MCF 10A (cell line): ENCODE measurements at places on chromosomes 5 and 9. TPM values are rescaled to one million over a fixed set of nuclear protein-coding genes. Genes with fewer than 3 reads are reported as not detected.

DNA sequence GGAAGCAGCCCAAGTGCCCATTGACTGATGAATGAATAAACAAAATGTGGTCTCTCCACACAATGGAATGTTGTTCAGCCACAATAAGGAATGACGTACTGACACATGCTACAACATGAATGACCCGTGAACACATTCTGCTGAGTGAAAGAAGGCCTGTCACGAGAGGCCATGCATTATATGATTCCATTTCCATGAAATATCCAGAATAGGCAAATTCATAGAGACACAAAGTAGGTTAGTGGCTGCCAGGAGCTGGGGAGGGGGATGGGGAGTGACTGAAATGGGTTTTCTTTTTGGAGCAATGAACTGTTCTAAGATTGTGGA is 41.4 kb downstream of the BICD2 start:
- peak overlapping the region; percentile 25 for H3K27ac ChIP-seq
- peaks cover 54% of the 10 kb centered on the region for H3K36me3 ChIP-seq
- DNase-seq, result peak; percentile 82
- no peaks in the 10 kb centered on the region for H3K27me3 ChIP-seq
- H3K4me1 ChIP-seq, result peaks cover 19% of the 10 kb centered on the region

GRCh38 chr5:116044073-116044472 is 11.8 kb downstream of the ARL14EPL start:
- H3K27ac ChIP-seq, result no peak overlapping the region
- no peaks in the 10 kb centered on the region for H3K4me1 ChIP-seq
- no peak for DNase-seq
- peaks cover 2% of the 10 kb centered on the region for H3K27me3 ChIP-seq

- peaks cover 6% of the 10 kb centered on the region for H3K4me1 ChIP-seq
- no peak for DNase-seq
- H3K36me3 ChIP-seq, result no peaks in the 10 kb centered on the region
- H3K4me3 ChIP-seq, result no peak overlapping the region
These were observed 32.8 kb downstream of the PDGFRB start for GRCh38 chr5:150122536-150123481.

DNA sequence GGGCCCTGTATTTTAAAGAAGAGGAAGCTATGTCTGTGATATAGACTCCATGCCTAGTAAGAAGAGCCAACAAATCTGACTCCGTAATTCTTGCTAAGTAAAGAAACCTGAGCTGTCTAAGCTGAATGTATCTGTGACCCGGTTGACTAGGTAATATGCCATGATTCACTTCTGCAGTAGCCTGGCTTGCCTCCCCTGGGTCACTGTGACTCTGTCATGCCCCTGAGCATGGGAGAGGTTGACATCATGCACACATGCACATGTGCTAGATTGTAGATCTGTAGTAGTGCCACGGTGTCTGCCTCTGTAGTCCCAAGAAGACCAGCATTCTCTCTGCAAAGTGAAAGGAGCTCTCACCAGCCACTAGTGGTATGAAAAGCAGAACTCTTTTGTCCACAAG is 9.1 kb downstream of the SLC22A5 start:
- no peak for DNase-seq
- H3K36me3 ChIP-seq, result peaks cover 66% of the 10 kb centered on the region
- H3K27me3 ChIP-seq, result no peaks in the 10 kb centered on the region
- no peak overlapping the region for H3K4me3 ChIP-seq
- peak overlapping the region; percentile 58 for H3K27ac ChIP-seq
- peaks cover 57% of the 10 kb centered on the region for H3K4me1 ChIP-seq

MACROH2A1 gene
- total RNA-seq, result 266 and 306 TPM in 2 replicates

MARCOL gene
- not detected in 2 replicates for total RNA-seq

DNA sequence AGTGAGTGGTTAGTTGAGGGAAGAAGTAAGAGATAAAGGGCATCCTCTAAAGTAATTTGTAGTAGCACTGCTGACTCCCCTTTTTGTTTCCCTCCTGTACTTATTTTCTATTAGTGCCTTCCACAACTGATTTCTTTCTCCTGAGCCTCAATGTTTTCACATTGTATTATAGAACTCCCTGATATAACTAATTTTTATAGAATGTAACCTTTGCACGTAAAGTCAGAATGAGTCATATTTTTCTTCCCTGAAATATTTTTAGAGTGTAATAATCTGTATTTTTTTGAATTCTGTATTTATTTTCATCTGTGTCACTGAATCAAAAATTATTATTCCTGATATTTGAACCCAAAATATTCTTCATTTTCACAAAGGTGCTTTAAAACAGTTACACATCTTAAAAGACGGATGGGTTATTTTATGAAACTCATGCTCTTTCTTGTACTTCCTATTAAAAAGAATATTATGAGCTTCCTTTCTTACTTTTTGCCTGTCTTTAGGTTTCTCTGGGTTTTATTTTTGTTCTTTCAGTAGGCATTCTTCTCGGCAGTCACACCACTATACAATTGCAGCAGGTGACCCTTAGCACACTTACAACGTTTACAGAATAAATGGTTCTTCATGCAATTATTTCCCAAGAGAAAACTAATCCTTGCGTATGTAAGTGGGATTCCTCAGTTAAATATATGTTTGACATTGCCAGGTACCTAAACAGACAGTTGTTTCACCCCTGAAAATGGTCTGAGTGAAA is 30.5 kb upstream of the DMRTA1 start:
- H3K4me1 ChIP-seq, result peaks cover 5% of the 10 kb centered on the region
- H3K36me3 ChIP-seq, result no peaks in the 10 kb centered on the region
- no peaks in the 10 kb centered on the region for H3K27me3 ChIP-seq
- no peak for DNase-seq

DNA sequence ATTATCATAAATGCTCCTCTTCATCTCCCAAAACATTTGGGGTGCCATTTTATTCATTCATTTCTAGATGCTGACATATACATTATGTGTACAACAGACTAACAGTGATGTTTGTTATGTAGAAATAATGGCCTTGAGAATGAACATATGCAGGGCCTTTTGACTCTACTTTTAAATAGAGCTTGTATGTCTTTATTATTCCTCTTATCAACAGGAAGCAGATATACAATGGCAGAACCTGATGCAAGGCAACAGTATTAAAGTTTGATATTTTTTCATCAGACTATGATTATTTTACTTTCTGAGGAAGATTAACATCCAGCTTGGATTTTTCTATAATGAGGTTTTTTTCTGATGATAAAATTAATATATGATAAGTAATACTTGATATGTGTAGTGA is 44.1 kb downstream of the SNX18 start:
- no peaks in the 10 kb centered on the region for H3K4me1 ChIP-seq
- no peak overlapping the region for H3K27ac ChIP-seq
- DNase-seq, result no peak
- no peaks in the 10 kb centered on the region for H3K36me3 ChIP-seq

- no peaks in the 10 kb centered on the region for H3K36me3 ChIP-seq
- DNase-seq, result no peak
- H3K4me1 ChIP-seq, result no peaks in the 10 kb centered on the region
- H3K27ac ChIP-seq, result no peak overlapping the region
- peaks cover 44% of the 10 kb centered on the region for H3K27me3 ChIP-seq
These were observed 110.6 kb downstream of the PLPPR1 start for GRCh38 chr9:101139082-101139481.

DNA sequence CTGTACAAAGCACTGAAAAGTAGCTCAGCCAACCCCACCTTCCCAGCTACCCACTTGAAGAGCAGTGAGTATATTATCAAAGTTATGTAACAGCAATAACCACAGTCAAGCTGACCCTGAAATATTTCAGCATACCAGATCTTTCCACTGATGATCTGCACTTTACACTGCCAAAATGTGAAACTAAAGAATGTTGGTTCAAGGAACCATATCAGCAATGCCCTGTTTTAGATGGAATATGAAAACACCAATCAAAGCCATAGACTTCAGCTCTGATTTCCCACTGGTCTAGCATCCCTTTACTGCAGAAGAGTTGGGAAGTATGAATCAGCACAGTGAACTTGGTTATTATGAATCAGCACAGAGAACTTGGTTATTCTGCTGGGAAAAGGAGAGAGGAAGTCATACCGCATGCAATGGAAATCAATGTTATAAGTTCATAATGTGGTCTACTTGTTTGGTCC is 20.0 kb downstream of the CEMIP2 start:
- H3K4me1 ChIP-seq, result peaks cover 5% of the 10 kb centered on the region
- H3K36me3 ChIP-seq, result peaks cover 37% of the 10 kb centered on the region
- no peak overlapping the region for H3K27ac ChIP-seq
- no peaks in the 10 kb centered on the region for H3K27me3 ChIP-seq

NOTCH1 gene
- 37.5 and 53.4 TPM in 2 replicates for total RNA-seq

DNA sequence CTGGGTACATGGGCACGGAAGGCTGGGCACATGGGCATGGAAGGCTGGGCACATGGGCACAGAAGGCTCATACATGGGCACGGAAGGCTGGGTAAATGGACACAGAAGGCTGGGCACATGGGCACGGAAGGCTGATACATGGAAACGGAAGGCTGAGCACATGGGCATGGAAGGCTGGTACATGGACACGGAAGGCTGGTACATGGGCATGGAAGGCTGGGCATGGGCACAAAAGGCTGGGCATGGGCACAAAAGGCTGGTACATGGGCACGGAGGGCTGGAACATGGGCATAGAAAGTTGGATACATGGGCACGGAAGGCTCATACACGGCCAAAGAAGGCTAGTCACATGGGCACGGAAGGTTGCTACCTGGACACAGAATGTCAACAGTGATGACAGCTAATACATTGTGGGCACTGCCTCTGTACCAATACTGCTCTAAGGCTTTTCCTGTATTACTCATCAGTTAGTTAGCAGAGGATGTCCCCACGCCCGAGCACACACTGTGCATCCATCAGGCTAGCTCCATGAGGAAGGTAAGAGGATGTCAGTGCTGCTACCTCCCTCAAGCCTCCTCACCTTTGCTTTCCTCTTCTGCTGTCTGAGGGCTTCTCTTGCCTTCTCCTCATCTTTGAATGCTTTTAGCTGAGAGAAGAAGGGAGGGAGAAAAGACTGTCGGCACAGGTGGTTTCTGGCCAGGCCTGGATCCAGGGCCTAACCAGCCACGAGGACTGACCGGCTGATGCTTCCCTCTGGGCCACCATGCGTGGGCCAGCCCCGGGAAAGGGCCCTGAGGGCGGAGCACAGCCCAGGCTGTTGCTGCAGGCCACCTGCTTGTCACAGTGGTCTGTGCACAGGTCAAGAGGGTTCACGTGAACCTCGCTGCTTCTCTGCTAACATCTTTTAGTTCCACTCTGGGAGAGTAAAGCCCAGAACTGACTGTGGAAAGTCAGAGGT is 14.3 kb downstream of the GPX3 start:
- no peaks in the 10 kb centered on the region for H3K27me3 ChIP-seq
- H3K36me3 ChIP-seq, result peaks cover 97% of the 10 kb centered on the region
- peak; percentile 79 for DNase-seq
- H3K4me1 ChIP-seq, result peaks cover 7% of the 10 kb centered on the region
- H3K4me3 ChIP-seq, result no peak overlapping the region

DNA sequence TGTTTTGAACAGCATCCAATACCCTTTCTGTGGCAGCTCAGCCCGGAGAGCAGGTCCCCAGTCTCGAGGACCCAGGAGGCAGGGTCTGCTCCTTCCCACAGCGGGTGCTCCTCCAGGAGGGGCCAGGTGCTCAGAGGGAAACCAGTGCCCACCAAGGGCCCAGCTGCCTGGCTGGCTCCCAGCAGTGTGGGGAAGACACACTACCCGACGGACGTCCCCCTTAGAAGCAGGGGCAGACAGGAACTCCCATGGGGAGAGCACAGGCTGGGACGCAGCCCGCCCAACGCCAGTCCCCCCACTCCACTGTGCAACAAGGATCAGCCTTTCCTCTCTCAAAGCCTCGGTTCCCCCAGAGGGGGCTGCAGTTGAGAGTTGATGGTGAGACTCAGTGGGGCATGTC is 57.6 kb downstream of the ADAMTS2 start:
- H3K27me3 ChIP-seq, result no peaks in the 10 kb centered on the region
- no peaks in the 10 kb centered on the region for H3K36me3 ChIP-seq
- no peak overlapping the region for H3K27ac ChIP-seq
- DNase-seq, result no peak
- H3K4me1 ChIP-seq, result no peaks in the 10 kb centered on the region

DNA sequence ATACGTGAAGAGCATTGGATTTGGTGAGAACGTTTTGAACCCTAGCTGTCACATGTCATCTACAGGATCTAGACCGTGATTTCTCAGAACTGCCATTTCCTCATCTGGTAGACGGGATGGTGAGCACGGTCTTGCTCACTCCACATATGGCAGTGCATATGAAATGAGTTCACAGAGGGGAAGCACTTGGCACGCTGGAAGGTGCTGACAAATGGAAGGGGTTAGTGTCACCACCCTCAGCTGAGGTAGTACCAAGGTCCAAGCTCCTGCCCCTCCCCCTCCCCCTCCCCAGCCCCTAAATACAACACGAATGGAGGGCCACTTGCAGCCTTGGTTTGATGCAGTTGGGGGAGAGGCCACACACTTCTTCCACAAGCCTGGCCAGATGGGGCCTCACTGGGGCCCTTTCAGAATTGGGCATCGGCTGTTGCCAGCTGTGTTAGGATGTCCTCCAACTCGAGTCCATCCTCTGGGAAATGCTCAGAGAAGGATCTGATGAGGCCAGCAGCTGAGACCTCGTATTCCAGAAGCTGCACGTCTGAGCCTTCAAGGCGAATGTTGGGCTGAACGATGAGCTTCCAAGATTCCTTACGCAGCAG is 322.4 kb downstream of the ANXA1 start:
- H3K4me3 ChIP-seq, result no peak overlapping the region
- no peaks in the 10 kb centered on the region for H3K4me1 ChIP-seq
- H3K27me3 ChIP-seq, result peaks cover 26% of the 10 kb centered on the region
- DNase-seq, result no peak
- H3K27ac ChIP-seq, result no peak overlapping the region

- peak overlapping the region; percentile 90 for H3K27ac ChIP-seq
- H3K36me3 ChIP-seq, result no peaks in the 10 kb centered on the region
- peaks cover 28% of the 10 kb centered on the region for H3K4me1 ChIP-seq
- no peak overlapping the region for H3K4me3 ChIP-seq
- no peaks in the 10 kb centered on the region for H3K27me3 ChIP-seq
These were observed 30.4 kb downstream of the CSF2 start for GRCh38 chr5:132103969-132104391.

DNA sequence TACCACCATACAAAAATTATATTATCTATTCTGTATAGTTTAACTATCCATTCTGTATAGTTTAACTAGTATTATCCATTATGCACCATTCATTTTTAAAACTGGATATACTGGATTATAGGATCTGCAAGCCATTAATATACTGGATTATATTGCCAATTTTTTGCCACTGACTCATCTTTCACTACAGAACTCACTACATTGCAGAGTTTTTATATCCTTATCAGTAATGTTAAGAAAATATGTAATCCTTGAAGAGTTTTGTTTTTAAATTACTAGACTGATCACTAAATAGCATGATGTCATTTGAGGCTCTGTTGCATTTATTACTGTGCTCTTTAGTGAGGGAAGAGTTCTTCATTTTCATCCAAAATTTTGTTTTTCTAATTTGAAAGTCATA is 109.8 kb upstream of the SNX2 start:
- peaks cover 10% of the 10 kb centered on the region for H3K4me1 ChIP-seq
- no peaks in the 10 kb centered on the region for H3K27me3 ChIP-seq
- no peaks in the 10 kb centered on the region for H3K36me3 ChIP-seq
- no peak overlapping the region for H3K27ac ChIP-seq

- no peak overlapping the region for H3K4me3 ChIP-seq
- H3K4me1 ChIP-seq, result no peaks in the 10 kb centered on the region
- H3K36me3 ChIP-seq, result peaks cover 6% of the 10 kb centered on the region
These were observed 4.7 kb upstream of the TMEM210 start for GRCh38 chr9:137176302-137177182.

IRX4 gene
- 41.2 and 44.7 TPM in 2 replicates for total RNA-seq

- no peak for DNase-seq
- no peak overlapping the region for H3K4me3 ChIP-seq
These were observed 113.7 kb downstream of the LHFPL2 start for GRCh38 chr5:78534905-78535200.
